Activated naive CD8-positive, alpha-beta T cell treated with anti-CD3 and anti-CD28 coated beads, Interleukin-2, amount 10 ng/mL, durations not matched to agents 7 days and 5 days (primary cell): ENCODE measurements at places on chromosomes 3 and 15. TPM values are rescaled to one million over a fixed set of nuclear protein-coding genes. Genes with fewer than 3 reads are reported as not detected.

DNA sequence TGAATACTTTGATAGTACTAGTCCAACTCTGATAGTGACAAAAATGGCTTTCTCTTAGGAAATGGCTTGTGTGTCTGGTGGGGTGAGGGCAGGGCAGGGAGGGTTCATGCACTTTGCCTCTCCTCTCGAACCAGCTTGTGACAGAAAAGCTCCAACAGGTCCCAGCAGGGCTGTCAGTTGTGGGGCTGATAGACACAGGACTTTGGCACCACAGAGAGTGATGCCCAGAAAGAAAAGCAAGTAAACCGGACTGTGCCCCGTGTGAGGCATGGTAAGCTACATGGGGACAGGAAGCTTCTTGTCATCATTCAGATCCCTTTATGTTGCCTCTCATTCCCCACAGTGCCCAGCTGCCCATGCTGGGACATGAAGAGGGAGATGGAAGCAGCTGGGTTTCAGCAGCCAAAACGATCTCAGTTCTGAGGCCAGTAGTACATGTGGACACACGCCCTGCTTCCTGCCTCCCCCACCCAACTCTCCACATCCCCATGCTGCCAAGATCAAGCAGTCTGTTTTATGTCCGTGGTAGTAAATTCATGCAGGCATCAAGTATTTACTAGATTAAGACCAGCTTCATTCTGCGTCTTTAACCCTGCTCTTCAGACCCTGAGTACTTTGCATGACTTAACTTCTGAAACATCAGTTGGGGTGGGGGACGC, 29.7 kb upstream of the LIPC start:
- H3K36me3 ChIP-seq, result no peaks in the 10 kb centered on the region
- H3K4me3 ChIP-seq, result no peak overlapping the region
- no peak overlapping the region for H3K27ac ChIP-seq
- DNase-seq, result no peak

GRCh38 chr3:190169243-190169642, 48.5 kb upstream of the P3H2 start:
- no peak for DNase-seq
- H3K4me3 ChIP-seq, result no peak overlapping the region
- peaks cover 7% of the 10 kb centered on the region for H3K4me1 ChIP-seq
- H3K27ac ChIP-seq, result peak overlapping the region; percentile 31
- peaks cover 7% of the 10 kb centered on the region for H3K27me3 ChIP-seq

DNA sequence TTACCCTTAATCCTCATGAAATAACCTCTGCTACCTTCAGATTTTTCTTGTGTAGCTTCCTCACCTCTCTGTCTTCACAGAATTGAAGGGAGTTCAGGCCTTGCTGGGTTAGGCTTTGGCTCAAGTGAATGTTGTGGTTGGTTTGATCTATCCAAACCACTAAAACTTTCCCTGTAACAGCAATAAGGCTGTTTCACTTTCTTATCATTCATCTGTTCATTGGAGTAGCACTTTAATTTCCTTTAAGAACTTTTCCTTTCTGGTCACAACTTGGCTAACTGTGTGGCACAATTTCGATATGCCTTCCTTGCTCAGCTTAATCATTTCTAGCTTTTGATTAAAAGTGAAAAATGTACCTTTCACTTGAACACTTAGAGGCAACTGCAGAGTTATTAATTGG, 129.8 kb downstream of the NR1I2 start:
- peaks cover 20% of the 10 kb centered on the region for H3K4me1 ChIP-seq
- H3K27ac ChIP-seq, result peak overlapping the region; percentile 68
- no peak for DNase-seq
- H3K36me3 ChIP-seq, result peaks cover 39% of the 10 kb centered on the region
- H3K4me3 ChIP-seq, result peak overlapping the region; percentile 67
- H3K27me3 ChIP-seq, result no peaks in the 10 kb centered on the region

GRCh38 chr3:13235897-13236296, 162.7 kb upstream of the IQSEC1 start:
- no peak for DNase-seq
- H3K27ac ChIP-seq, result no peak overlapping the region
- peaks cover 23% of the 10 kb centered on the region for H3K4me1 ChIP-seq
- H3K27me3 ChIP-seq, result peaks cover 14% of the 10 kb centered on the region
- no peaks in the 10 kb centered on the region for H3K36me3 ChIP-seq
- no peak overlapping the region for H3K4me3 ChIP-seq

GRCh38 chr3:17431484-17432045, 310.9 kb downstream of the TBC1D5 start:
- no peaks in the 10 kb centered on the region for H3K27me3 ChIP-seq
- H3K27ac ChIP-seq, result no peak overlapping the region
- H3K4me1 ChIP-seq, result no peaks in the 10 kb centered on the region
- H3K36me3 ChIP-seq, result peaks cover 12% of the 10 kb centered on the region

DNA sequence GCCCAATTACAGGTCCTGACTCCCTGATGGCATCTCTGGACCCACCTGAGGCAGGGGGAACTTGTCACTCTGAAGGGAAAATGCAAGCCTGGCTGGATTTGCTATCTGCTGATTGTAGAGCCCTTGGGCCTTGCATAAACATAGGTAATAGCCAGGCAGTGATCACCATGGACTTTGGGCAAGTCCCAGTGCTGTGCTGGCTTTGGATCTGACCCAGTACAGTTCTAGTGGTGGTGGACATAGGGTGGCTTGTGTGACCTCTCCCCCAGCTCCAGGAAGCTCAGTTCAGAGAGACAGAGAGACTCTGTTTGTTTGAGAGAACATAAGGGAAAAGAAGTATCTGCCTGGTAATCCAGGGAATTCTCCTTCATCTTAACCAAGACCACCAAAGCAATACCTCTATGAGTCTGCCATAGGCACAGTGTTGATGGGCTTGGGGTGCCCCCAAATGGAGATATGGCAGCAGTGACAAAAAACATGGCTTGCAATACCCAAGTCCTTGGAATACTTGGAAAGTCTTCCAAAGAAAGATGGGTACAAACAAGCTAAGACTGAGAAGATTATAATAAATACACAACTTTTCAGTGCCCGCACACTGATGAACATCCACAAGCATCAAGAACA, 348.5 kb downstream of the PYDC2 start:
- no peak overlapping the region for H3K4me3 ChIP-seq
- no peaks in the 10 kb centered on the region for H3K27me3 ChIP-seq
- no peaks in the 10 kb centered on the region for H3K4me1 ChIP-seq
- no peaks in the 10 kb centered on the region for H3K36me3 ChIP-seq
- H3K27ac ChIP-seq, result no peak overlapping the region
- no peak for DNase-seq

The ACTRT3 gene
- 0.28 TPM for total RNA-seq

DNA sequence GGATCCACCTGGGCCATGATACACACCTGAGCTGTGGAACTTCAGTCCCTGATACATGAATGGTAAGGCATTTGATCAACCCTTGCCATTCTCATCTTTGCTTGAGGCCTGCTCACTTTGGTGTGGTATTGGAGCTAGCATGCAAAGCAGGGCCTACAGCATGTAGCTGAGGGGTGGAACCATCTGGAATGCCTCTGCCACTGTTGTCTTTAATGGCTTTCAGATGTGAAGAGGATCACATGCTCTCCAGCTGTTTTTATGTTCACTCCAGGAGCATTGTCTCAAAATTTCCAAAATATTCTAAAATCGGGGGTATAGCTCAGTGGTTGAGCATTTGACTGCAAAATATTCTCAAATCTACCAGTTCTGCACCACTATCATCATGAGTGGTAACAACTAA, 64.4 kb upstream of the PHLDB2 start:
- H3K27me3 ChIP-seq, result no peaks in the 10 kb centered on the region
- DNase-seq, result no peak
- H3K36me3 ChIP-seq, result no peaks in the 10 kb centered on the region
- H3K27ac ChIP-seq, result no peak overlapping the region
- no peak overlapping the region for H3K4me3 ChIP-seq
- peaks cover 2% of the 10 kb centered on the region for H3K4me1 ChIP-seq

The CX3CR1 gene
- total RNA-seq, result 1.9 TPM

DNA sequence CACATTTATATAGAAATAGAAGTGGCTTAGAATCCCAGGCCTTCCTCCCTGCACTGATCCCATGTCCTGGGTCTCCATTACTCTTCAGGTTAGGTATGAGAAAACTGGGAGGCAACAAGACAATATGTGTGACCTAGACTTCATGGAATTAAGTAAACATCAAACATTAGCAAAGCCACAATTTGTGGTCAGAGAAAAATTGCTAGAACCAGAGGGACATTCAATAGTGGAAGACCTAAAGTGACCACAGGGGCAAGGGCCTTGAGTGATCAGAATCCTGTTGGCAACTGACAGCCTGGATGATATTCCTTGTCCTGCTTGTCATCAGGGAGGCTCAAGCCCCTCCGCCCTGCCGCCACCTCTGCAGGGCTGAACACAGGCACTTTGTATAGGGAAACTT, 322.8 kb upstream of the CTNNB1 start:
- H3K4me1 ChIP-seq, result no peaks in the 10 kb centered on the region
- no peaks in the 10 kb centered on the region for H3K36me3 ChIP-seq
- no peak overlapping the region for H3K4me3 ChIP-seq
